NCI-H2029 treated with DMSO at 0.1 percent for 48 hours (cell line): ENCODE measurements at places on chromosomes 6 and 20.
A peak's percentile ranks its signal among the peaks of the same experiment; 100 is the strongest.

GRCh38 chr6:87766211-87766610 lies 64.2 kb upstream of the AKIRIN2 start:
- DNase-seq, result no peak

DNA sequence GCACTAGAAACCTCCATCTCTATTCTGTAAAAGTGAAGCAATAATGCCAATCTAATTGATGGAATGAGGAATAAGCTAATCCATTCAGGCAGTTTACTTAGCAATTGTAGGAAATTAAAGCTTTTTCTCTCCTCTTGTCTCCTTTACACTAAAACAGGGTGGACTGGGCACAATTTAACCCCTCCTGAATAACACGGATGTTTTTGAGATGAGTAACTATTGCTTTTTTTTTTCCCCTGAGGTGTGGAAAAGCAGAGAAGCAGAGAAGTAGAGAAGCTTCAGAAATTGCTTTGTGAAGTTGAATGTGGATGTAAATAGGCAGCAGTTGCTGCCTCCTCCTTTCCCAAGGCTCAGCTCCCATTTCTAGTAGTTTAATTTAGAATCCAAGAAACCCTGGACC lies 40.0 kb upstream of the GCNT2 start:
- DNase-seq, result no peak

DNA sequence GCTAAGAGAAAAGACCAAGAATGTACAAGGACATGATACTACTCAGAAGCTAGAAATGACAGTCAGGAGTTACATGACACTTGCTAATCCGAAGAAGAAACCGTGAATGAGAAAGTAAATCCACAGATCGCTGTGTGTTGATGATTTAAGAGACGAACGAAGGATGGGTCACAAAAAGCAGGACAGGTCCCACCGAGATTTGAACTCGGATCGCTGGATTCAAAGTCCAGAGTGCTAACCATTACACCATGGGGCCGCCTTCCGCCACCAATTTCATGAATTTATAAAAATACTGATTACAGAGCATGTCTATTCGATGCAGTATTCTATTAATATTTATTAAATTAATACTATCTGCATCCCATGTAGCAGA lies 54.0 kb upstream of the BTN3A2 start:
- no peak for DNase-seq

GRCh38 chr6:89209457-89209856 lies 7.7 kb downstream of the GABRR1 start:
- DNase-seq, result no peak

DNA sequence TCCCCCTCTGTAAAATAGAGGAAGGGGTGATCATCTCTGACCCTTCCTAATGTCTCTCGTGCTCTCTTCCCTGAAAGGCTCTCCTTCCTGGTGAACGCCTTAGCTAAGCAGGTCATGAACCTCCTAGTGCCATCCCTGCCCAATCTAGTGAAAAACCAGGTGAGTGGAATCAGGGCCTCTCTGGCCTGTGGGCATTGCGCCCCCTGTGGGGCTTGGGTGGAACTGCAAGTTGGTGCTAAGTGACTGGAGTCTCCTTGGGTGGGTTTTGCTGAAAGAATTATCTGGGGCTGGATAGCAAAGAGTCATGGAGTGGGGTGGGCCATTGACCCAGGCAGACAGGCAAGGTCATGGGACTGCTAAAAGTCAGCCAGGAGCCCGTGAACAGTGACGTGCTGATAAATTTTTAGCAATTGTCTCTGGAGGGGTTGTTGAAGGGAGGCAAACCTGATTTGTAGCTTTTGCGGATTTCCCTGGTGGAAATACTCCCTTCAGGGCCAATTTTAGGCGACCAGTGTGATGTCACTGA lies 8.9 kb downstream of the BPIFB1 start:
- DNase-seq, result peak; percentile 29

- no peak for DNase-seq
These were observed 17.6 kb downstream of the PLAGL2 start for GRCh38 chr20:32189691-32190615.

DNA sequence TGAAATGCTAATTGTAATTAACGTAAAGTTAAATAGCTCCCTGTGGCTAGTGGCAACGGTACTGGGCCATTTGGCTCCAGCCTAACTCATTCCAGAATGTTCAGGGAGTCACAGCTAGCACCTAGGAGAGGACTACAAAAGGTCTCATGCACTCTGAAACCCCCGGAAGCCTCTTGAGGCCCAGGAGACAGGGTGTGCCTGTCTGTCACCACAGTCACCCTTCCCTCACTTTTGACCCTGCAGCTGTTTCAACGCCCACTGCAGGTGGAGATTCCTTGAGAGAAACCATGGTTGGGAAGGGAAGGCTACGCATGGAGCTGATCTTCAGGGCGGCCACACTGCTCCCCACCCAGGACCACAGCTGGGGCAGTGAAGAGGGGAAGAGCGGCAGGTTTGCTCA lies 58.6 kb downstream of the SULF2 start:
- no peak for DNase-seq

DNA sequence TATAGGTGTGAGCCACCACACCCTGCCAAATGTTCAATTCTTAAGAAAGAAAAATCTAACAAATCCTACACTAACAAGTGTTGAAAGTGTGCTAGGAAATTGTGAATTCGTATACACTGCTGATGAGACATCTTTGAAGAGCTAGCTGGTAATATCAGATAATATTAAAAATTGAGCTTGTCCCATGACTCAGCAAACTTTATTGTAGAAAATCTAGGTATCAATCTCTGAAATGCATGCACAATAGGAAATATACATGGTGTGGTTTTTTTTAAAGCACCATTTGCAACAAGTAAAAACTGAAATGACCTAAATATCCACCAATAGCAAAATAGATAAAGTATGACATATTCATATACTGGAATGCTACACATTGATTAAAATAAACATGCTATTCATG lies 110.1 kb upstream of the NXT1 start:
- DNase-seq, result no peak

DNA sequence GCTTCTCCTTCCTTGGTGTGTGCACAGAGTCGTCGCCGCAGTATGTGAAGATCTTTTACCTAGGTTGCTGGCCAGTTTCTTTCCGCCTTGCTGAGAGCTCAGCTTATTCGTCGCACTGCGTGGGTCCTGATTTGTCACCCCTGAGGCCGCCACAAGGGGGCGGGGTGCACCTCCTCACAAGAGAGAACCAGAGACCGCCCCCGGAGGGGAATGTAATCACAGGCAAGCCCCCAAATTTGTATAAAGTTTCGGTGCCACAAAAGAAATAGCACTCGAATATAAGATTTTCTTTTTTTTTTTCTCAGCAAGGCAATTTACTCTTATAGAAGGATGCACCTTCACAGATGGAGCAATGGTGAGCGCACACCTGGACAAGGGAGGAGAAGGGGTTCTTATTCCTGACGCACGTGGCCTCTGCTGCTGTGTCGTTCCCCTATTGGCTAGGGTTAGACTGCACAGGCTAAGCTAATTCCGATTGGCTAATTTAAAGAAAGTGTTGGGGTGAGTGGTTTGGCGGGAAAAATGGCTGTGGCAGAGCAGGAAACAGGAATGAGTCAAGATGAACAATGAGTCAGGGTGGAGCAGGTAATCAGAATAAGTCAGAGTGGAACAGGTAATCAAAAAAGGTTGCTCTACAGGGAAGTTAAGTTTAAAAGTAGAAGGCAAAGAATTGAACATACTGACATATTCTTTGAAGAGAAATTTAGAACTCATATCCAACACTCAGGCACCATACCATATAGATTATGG lies 19.5 kb downstream of the NCOA3 start:
- DNase-seq, result no peak

GRCh38 chr6:38169977-38170526 lies 350.5 kb downstream of the ZFAND3 start:
- peak; percentile 97 for DNase-seq

DNA sequence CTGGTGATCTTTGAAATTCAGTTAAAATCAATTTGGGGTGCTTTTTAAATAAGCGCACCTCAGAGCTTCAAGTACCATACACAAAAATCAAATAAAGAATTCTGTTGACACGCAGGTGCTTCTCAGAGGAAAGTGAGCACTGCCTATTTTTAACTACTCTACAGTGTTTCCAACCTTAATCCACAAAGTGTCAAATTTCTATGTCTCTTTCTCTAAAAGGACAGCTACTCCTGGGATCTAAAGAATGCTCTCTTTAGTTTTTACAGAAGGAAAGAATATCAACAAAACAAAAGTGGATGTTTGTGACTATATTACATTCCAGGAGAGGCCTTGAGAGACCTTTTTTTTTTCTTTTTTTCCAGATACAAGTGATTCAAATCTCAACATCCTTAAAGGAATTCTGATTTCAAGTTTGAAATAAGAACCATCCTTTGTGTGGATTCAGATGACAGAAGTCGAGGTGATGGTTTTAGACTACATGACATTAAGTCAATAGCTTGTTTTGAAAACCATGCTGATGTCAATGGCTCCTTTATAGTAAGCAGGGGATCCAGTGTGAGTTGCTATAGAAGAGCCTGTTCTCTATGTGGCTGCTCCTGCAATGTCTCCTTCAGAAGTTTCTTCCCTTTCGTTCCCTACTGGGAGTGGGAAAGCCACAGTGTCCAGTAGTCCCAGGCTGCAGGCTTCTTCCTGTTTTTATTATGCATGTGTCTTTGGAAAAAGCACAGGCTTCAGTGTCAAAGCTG lies 67.2 kb upstream of the DEFB112 start:
- peak; percentile 41 for DNase-seq

GRCh38 chr6:2807342-2808090 lies 34.1 kb downstream of the SERPINB1 start:
- DNase-seq, result no peak

GRCh38 chr6:9020001-9020400 lies 584.7 kb upstream of the SLC35B3 start:
- DNase-seq, result no peak

GRCh38 chr6:163354085-163354484 lies 60.4 kb upstream of the QKI start:
- DNase-seq, result no peak

GRCh38 chr20:6122873-6123648 lies at the start of gene FERMT1:
Gene FERMT1, minus strand, starts transcription at chr20:6123030. Its CDS starts 3,476 bp downstream, at chr20:6119554.
- DNase-seq, result peak; percentile 44

- no peak for DNase-seq
These were observed 58.2 kb downstream of the BANF2 start for GRCh38 chr20:17758010-17758409.

- no peak for DNase-seq
These were observed 71.1 kb upstream of the BLCAP start for GRCh38 chr20:37598575-37599342.

GRCh38 chr6:136726837-136727557 lies 65.3 kb downstream of the MAP3K5 start:
- no peak for DNase-seq

GRCh38 chr6:96613291-96613999 lies 50.5 kb downstream of the FHL5 start:
- peak; percentile 22 for DNase-seq

DNA sequence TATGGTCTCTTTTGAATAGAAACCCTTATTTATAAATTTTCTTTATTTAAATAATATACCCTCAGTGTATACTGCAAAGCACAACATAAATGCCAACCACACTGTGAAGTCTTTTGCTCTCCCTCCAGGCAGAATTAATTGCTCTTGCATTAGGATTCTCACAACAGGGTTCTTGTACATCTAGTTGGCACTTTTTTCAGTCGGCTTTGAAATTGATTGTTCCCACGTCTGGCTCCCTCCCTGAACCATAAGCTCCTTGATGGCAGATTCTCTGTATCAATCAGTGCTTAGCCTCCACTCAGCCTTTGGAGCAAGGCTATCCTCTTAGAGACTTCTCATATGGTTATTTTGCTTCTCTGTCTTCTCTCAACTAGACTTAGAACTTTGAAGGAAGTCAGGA lies 288.0 kb upstream of the POU3F2 start:
- DNase-seq, result no peak

DNA sequence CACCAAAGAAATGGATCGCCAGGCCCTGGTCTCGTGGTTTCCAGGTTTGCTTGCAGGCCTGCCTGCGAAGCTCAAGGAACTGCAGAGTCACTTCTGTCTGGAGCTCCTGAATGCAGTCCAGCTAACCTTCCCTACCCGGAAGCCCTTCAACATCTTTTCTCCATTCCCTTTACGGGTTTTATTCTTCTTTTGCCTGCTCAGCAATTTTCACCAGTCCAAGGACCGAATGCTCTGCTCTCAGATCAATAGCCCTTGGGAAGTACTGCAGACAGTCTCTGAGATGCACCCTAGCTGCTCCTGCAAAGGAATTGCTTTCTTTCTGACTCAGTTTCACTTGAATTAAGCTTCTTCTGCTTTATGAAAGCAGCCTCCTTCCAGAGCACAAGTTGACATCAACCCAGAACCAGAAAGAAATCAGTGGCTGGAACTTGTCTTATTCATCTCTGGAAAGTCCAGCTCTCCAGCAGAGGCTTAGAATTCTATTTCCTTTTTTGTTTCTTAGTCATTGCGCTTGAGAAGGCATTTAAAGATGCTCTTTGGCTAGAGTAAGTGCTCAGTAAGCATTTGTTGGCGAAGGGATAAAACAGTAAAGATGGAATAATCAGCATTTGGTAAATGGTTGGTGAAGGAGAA lies 18.7 kb upstream of the YWHAB start:
- no peak for DNase-seq

DNA sequence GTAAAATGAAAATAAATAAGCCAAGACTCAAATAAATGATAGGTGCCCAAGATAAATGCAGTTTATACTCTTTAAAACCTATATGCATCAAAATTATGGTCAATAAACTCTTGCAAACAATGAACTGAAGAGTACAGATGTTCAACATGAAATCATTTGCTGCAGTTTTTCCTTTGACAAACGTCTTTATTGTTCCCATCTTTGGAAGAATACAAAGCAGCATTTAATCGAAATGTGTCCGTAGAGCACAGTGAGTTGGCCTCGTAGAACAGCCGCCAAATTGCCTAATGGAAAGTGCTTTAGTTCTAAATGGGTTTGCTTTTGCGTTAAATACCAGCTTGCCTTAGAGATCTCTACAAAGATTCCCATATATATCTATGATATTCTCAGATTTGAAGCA lies 447.4 kb downstream of the PKHD1 start:
- no peak for DNase-seq

GRCh38 chr6:102749210-102749971 lies 1355.9 kb downstream of the GRIK2 start:
- no peak for DNase-seq

- peak; percentile 14 for DNase-seq
These were observed 54.7 kb upstream of the PDE7B start for GRCh38 chr6:135796643-135797305.

DNA sequence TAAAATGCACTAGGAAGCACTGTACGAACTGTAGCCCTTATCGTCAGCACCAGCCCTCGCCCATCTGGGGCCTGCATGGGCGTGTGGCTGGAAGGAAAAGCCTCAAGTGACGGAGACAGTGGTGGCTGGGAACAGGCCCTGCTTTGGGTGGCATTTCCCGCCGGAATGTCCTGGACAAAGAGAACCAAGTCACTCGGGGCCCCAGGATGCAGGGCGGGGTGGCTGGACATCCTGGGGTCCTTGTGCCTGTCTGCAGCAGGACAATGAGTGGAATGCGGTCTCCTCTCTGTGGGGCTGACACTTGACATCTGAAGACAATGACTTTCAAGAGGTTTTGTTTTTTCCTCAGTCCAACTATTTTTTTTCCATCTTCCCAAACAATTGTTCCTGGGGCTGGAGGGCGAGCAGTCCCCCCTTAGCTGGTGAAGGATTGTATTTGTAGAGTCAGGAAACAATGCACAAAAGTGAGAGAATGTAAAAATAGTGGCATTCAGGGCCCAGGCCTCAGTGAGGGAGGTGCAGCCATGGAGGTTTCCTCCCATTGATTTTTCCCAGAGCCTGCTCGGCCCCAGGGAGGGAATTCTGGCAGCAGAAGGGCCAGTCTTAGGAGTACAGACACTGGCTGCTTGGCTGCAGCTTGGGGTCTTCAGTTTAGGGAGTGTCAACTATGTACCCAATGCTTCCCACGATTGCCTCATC lies 64.4 kb downstream of the PREX1 start:
- no peak for DNase-seq
